ENCODE measurements at places on chromosomes 6 and 20.

DNA sequence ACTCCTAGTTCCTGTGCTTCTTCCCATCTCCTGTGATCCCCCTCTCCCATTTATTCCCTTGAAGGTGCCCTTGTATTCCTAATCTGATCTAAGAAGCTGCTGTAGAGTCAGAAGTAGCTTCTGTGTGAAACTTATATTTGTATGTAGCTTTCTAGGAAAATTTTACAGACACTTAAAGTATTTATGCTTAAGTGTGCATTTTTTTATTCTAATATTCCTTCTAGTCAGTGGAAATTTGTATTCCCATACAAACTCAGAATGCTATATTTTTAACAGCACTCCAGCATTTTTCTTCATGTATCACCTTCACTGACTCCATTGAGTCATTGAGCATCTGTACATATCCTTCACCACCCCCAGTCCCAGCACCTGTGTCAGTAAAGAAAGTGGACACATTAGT, 12.7 kb downstream of the ZKSCAN8 start:
- DNase-seq = no peak

- DNase-seq = no peak
Observed at GRCh38 chr6:116925088-116925794, 48.2 kb downstream of the RFX6 start.

GRCh38 chr6:16483315-16483875, 245.0 kb downstream of the GMPR start:
- no peak for DNase-seq

GRCh38 chr20:10304471-10305046, 85.9 kb downstream of the SNAP25 start:
- no peak for DNase-seq

- DNase-seq = peak; percentile 96
Observed at GRCh38 chr20:50931306-50932015, at the start of gene ADNP. ADNP (minus strand) TSS chr20:50931437; CDS start chr20:50903996, 27,441 bp downstream.

DNA sequence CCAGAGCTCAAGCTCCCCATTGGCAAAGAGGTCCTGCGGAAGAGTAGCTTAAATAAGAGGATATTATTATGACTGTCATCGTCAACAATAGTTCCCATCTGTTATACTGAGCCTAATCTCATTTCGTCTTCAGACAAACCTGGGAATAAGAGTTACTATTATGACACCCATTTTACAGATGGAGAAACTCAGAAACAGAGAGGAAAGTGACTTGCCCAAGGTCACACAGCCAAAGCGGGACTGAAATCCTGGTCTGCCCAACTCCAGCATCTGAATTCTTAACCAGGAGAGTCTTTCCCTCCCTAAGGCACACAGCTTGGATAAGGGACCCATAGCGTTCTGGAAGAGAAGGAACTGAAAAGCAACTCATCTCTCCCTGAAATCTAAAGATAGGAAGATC, 23.4 kb downstream of the PTGIS start:
- no peak for DNase-seq

DNA sequence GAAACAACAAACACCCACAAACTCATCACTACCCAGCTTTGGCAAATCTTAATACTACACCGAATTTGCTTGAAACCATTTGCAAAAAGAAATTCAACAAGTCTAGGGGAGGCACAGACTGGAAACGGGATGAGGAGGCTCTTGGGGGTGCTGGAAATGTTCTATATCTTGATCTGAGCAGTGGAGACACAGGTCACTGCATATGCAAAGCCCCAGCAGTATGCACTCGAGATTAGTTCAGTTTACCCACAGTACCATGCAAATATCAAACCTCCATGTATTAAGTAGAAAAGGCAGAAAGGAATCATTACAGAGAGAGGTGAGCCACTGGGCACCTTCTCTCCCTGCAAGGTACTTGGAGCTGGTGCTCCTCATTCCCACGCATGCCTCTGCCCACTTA, 75.9 kb downstream of the PREX1 start:
- no peak for DNase-seq
